ENCODE measurements at places on chromosomes 11 and 22.
A peak's percentile ranks its signal among the peaks of the same experiment; 100 is the strongest.

DNA sequence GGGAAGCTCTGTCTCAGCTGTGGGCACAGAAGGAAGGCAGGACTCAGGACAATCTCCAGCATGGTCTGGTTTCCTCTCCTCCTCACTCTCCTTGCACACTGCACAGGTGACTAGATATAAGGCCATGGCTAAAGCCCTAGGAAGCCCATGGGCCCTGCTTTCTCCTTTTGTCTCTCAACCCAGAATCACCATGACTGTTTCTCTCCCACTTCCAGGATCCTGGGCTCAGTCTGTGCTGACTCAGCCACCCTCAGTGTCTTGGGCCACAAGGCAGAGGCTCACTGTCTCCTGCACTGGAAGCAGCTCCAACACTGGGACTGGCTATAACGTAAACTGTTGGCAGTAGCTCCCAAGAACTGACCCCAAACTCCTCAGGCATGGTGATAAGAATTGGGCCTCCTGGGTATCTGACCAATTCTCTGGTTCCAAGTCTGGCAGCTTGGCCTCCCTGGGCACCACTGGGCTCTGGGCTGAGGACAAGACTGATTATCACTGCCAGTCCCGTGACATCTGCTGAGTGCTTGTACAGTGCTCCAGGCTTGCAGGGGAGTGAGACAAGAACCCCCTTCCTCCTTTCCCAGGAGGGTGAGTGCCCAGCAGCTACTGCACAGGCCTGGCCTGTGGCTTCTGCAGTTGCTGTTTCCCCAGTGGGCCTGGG, 104.0 kb upstream of the TOP3B start:
- DNase-seq: no peak

GRCh38 chr11:797296-798092, 587 bp downstream of the SLC25A22 start:
- peak; percentile 73 for DNase-seq

- no peak for DNase-seq
These were observed 41.6 kb downstream of the CHRDL2 start for GRCh38 chr11:74689666-74690065.

DNA sequence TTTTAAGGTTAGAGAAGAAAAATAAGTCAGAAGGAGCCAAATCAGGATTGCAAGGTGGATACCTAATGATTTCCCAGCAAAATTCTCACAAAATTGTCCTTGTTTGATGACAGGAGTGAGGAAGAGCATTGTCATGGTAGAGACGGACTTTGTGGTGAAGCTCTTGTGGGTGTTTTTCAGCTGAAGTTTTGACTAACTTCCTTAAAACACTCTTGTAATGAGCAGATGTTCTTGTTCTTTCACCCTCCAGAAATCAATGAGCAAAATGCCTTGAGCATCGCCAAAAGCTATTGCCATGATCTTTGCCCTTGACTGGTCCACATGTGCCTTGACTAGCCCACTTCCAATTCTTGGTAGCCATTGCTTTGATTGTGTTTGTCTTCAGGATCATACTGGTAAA, 20.0 kb downstream of the CALCB start:
- no peak for DNase-seq

- peak; percentile 99 for DNase-seq
These were observed at the start of the genes AAMDC and RSF1 for GRCh38 chr11:77820565-77821348. Gene AAMDC, plus strand, starts transcription at chr11:77821144. Its CDS starts 21,353 bp downstream, at chr11:77842497. Gene RSF1, minus strand, starts transcription at chr11:77820722. Its CDS starts 8 bp downstream, at chr11:77820714.

GRCh38 chr22:35452810-35453743, 53.1 kb downstream of the MCM5 start:
- DNase-seq: no peak

DNA sequence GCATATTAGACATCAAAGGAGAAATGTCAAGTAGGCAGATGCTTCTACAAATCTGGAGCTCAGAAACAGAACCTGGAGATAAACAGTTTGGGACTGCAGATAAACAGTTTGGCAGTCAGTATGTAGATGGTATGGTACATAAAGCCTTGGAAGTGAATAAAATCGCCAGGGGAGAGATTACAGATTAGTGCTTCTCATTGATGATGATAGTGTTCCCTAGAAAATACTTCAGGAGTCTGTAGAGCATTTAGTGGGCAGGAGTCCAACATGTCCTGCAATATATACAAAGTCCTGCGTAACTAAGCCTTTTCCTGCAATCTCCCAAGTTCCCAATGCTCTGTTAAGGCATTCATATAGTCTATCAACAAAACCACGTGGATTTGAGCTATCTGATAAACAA, 35.2 kb downstream of the NARS2 start:
- DNase-seq: no peak

DNA sequence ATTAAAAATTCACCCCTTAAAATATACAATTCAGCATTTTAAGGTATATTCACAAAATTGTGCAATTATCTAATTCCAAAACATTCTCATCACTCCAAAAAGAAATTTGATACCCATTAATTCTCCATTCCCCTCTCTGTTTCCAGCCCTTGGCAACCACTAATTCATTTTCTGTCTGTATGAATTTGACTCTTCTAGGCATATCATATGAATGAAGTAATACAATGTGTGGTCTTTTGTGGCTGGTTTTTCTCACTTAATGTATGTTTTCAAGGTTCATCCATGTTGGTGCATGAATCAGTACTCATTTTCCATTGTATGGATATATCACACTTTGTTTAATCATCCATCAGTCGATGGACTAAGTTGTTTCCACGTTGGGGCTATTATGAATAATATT, 29.0 kb upstream of the ACCSL start:
- no peak for DNase-seq

- DNase-seq: no peak
These were observed 3.2 kb downstream of the IGSF9B start for GRCh38 chr11:133953547-133953946.

DNA sequence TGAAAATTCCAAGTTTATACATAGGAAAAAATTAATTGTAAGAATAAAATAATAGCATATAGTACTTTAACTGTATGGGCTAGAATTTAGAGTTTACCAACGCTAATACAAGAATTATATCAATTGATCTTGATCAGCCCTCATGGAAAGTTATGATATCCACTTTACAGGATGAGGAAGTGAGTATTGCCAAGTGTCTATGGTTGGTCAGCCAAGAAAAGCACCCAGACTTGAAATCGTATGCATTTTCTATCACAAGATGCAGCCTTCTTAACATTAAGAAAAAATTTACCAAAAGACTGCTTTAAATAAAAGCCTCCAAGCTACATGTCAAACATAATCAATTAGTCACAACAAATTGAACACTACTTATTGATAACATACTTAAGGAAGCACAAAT, 53.0 kb downstream of the DDI1 start:
- DNase-seq: no peak

DNA sequence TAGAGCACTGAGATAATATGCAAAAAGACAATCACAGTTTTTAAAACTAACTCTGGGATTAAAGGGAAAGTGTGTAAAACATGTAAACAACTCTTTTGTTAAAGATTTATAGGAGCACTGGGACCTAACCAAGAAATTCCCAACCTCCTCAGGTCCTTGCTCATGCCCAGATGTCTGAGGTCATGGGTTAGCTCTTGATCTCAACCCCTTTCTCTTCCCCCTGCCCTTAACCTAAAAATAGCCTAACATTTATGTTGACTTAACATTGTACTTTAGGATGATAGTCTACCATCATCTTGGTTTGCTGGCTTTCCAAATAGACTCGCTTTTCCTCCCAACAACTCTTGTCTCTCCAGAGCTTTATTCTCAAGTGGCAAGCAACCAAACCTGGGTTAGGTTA, 258.2 kb upstream of the FAT3 start:
- no peak for DNase-seq
